ENCODE measurements at places on chromosomes 2 and 18. TPM values are rescaled to one million over a fixed set of nuclear protein-coding genes. Genes with fewer than 3 reads are reported as not detected.

Gene SFT2D3
- 3.5 TPM for polyA plus RNA-seq

Gene UGT1A3
- polyA plus RNA-seq: not detected

Gene ALPG
- not detected for polyA plus RNA-seq

Gene SERPINB4
- not detected for polyA plus RNA-seq

Gene AKAIN1
- not detected for polyA plus RNA-seq

Gene LAMA3
- polyA plus RNA-seq: 0.01 TPM

Gene CYP26B1
- polyA plus RNA-seq: not detected

Gene PPP1R1C
- polyA plus RNA-seq: not detected

Gene KLHL14
- polyA plus RNA-seq: 18.5 TPM

Gene VWA3B
- not detected for polyA plus RNA-seq

Gene COL3A1
- polyA plus RNA-seq: not detected

Gene GAL3ST2
- 0.10 TPM for polyA plus RNA-seq

Gene DSG1
- not detected for polyA plus RNA-seq

Data from B cell (primary cell).